MCF 10A (cell line): ENCODE measurements at places on chromosomes 5 and 9. TPM values are rescaled to one million over a fixed set of nuclear protein-coding genes. Genes with fewer than 3 reads are reported as not detected.
A peak's percentile ranks its signal among the peaks of the same experiment; 100 is the strongest.

DIRAS2 gene
- not detected in 2 replicates for total RNA-seq

- DNase-seq: no peak
Measured at GRCh38 chr9:136977649-136978072, 357 bp downstream of the PTGDS start.

DNA sequence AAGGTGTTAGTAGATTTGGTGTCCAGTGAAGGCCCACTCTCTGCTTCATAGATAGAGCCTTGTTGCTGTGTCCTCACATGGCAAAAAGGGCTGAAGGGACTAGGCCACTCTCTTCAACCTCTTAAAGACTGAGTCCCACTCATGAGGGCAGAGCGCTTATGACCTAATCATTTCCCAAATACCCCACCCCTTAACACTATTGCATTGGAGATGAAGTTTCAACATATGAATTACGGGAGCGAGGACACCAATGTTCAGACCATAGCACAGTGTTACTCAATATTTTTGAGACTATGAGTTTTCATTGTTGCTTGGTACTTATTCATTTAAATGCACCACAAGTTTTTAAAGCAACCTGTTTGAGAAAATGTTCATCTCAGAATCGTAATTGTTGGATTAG lies 8.8 kb upstream of the OTULINL start:
- no peak for DNase-seq

ADAMTS6 gene
- total RNA-seq: 17.8 and 19.5 TPM in 2 replicates

DNA sequence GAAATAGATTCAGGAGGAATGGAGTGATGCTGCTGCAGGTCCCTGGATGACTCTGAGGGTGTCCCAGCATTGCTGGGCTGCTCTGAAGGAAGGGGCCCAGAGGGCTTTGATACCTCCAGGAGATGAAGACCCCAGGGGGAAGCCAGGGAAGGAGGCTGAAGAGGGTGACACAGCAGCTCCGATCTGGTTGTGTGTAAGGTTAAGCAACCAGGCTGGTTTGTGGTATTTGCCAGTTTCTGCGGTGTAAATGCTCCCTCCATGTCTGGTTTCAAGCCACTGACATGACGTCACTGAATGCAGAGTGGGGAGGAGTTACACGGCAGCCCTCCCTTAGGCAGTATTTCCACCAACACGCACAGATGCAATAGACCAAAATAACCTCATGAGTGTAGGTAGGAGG lies 40.0 kb upstream of the ORM1 start:
- DNase-seq: peak; percentile 83

PCDHB6 gene
- total RNA-seq: 0.19 and 0.22 TPM in 2 replicates

DNA sequence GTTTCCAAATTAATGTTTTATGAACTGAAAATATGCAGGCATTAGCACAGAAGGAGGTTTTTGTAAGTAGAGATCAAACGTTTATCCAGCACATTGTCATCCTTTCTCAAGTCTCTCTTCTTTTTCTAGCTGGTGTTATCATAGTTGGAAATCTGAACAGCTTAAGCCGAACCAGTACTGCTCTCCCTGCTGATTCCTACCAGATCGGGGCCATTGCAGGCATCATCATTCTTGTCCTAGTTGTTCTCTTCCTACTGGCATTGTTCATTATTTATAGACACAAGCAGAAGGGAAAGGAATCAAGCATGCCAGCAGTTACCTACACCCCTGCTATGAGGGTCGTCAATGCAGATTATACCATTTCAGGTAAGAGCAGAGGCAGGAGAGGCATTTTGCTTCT lies 72.1 kb upstream of the PRRC1 start:
- DNase-seq: no peak

- DNase-seq: no peak
Measured at GRCh38 chr9:112013266-112013665, 116.7 kb downstream of the UGCG start.

GRCh38 chr5:135216471-135217343 lies 182.3 kb downstream of the MACROH2A1 start:
- no peak for DNase-seq

- peak; percentile 18 for DNase-seq
Measured at GRCh38 chr5:139091439-139092156, 106.6 kb downstream of the SIL1 start.

GRCh38 chr5:109838157-109838556 lies 148.4 kb downstream of the MAN2A1 start:
- no peak for DNase-seq

GRCh38 chr5:166810721-166811120 lies 1480.7 kb upstream of the WWC1 start:
- DNase-seq: no peak

PCDHB11 gene
- total RNA-seq: 0.75 and 1.3 TPM in 2 replicates

DNA sequence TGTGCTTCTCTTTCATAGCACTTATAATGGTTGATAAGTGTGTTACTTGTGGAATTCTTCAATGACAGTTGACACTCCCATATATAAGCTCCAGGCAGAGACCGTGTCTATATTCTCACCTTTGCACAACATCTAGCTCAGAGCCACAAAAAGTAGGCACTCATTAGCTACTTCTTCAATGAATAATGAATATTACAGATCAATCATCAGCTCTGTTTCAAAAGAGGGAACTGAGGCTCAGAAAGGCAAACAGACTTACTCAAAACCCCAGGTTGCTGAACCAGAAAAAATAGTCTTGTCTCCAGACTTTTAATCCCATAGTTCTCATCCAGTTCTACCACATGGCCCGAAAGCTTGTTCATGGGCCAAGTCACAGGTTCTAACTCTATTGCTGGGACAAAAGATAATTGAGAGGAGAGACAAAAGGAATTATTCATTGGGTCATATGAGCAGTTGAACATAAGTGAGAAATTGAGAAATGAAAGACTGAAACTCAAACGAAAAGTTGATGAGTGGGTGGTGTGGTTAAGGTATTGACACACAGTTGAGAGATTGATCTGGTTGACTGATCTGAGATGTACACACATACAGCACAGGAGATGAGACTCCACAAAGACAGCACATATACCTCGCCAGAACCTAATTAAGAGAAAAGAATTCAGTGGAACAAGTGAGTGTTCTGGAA lies 381.6 kb downstream of the EFNA5 start:
- DNase-seq: no peak
